ENCODE measurements at places on chromosomes 16 and 17. TPM values are rescaled to one million over a fixed set of nuclear protein-coding genes. Genes with fewer than 3 reads are reported as not detected.

GRCh38 chr17:45230787-45231480, 9.2 kb downstream of the FMNL1 start:
- DNase-seq = no peak

The MT4 gene
- total RNA-seq = not detected

DNA sequence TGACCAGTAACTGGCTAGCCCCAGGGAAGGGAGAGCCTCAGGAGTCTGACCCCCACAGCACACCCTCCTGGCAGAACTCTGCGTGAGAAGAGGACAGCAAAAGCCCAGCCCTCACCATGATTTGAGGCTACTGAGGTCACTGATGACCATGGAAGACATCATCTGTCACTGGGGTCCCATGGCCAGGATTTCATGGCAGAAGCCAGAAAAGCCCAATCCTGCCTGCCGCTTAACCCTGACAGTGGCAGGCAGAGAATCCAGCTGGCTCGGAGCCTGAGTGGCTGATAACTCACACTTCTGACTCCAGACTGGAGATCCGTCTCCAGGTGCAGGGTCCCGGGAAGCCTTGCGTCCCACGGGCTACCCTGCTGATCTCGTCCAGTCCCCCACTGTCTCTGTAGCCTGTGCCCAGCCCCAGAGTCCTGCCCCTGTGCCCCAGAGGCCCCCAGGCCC, 17.5 kb downstream of the GRIN2C start:
- DNase-seq = no peak

DNA sequence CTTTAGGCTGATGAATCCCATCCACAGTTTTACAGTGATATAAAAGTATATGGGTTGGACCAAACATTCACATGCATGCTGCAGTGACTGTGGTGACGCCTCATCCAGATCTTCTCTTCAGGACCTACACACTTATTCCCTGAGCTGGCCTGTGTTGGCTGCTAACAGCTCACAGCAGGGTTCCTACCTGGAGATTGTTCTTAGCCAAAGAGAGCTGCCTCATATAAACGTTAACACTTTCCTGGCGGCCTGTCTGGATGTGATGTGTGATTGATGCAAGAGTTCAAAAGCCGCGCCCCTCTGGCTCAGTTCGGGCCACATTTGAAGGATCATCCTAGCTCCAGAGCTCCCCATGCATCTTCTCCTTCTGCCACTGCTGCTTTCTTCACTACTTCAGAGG, 93.0 kb upstream of the NETO2 start:
- no peak for DNase-seq
